Activated CD4-positive, alpha-beta T cell treated with anti-CD3 and anti-CD28 coated beads, Interleukin-2, Interleukin-4, amounts not matched to agents 100 ng/mL and 50 ng/mL, durations not matched to agents 16 hours and 8 hours (primary cell): ENCODE measurements at places on chromosomes 3 and 15.

- DNase-seq: no peak
Measured at GRCh38 chr15:47803767-47804166, 86.5 kb downstream of the SEMA6D start.

- DNase-seq: peak; percentile 36
Measured at GRCh38 chr3:33277193-33277882, at the start of gene FBXL2. TSS of gene FBXL2 (plus strand) at chr3:33277442. CDS start at chr3:33277513, 71 bp downstream.

DNA sequence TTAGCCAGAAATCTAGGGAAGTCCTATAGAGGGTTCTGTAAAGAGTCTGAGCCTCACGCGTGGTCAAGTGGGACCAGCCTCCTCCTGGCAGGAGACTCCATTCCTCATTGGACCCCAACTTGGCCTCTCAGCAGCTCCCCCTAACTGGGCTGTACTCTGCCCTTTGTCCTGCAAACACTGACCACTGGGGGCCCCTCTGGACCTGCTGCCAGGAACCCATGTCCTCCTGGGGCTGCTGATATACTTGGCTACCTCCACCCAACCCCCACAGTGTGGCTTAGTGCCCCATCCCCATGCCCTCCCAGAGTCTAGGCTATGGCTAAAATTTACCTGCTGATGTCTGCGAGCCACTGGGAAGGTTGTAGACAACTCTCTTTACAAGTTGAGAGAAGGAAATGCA is 62.7 kb downstream of the UBP1 start:
- DNase-seq: no peak

DNA sequence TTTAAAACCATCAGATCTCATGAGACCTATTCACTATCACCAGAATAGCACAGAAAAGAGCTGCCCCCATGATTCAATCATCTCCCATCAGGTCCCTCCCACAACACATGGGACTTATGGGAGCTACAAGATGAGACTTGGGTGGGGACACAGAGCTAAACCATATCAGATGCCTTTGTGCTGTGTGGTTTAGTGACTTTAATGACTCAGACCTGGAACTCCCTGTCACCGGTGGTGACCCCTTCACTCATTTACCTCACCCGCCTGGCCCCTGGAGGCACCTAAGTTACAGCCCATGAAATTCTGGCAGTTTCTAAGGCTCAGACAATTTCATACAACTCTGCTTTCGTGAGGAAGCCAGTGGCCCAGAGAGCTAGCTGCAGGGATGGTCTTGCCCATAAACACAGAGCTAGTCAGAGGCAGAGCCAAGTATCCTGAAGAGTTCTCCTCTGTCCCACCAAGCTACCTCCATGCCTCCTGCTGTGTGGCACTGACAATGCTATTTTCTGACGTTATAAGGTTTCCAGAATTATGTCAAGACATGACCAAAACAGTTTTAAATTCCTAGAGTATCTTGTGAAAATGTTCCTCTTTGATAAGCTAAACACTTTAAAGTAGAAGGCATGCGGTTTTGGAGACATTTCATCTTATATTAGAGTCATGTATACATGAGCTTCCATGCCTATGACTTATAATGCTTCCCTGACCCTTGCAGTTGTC is 231.1 kb upstream of the IL12A start:
- no peak for DNase-seq

GRCh38 chr15:64224511-64224910 is 61.7 kb upstream of the PPIB start:
- no peak for DNase-seq

- DNase-seq: no peak
Measured at GRCh38 chr15:25736461-25736860, 126.7 kb downstream of the ATP10A start.

DNA sequence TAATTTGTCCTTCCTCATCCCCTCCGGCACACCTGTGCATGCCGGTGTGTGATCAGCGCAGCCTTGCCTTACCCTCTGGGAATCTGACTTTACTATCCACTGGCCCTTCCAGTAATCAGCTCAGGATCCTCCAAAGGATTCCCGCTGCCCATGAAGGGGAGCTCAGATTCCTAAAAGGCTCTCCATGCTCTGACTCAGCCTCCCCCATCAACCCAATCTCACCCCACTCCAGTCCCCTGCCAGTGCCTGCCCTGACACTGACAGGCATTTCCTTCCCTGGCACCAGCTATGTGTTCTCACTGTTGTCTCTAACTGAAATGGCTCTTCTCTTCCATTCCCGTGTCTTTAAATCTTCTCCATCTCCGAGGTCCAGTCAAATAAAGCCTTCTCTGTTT is 7.3 kb upstream of the BCL2A1 start:
- no peak for DNase-seq

DNA sequence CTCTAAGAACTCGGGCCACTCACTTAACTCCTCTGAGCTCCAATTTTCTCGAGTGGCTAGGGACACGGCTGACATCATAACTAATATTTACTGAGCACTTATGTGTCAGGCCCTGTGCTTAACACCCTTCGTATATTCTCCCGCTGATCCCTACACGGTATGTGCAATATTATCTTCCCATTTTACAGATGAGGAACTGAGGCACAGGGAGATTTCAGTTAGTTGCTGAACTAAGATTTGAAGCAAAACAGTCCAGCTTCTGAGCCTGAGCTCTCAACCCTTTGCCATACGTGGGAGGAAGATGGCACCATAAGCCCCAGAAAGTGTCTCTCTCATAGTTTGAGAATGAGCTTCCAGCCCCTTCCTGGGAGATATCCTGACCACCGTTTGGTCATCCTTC is 19.6 kb downstream of the FAH start:
- DNase-seq: no peak

GRCh38 chr3:194446172-194446571 is 40.6 kb downstream of the ATP13A3 start:
- DNase-seq: no peak

DNA sequence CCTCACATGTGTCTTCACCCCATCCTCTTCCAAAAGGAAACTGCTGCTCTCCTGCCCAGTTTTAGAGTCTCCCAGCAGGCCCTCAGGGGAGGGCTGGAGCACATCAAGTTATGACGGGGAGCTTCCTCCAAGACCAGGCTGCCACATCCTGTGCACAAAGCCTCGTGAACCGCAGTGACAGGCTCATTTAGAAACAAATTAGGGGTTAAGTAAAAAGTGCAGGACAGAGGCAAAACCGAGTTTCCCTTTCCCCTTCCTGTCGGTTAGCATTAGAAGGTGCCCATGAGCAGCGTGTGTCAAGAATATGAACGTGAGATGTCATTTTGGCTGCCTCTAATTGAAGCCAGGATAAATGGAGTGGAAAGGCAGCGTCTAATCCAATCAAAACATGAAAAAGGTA is 199.7 kb downstream of the ARRDC4 start:
- peak; percentile 63 for DNase-seq
